ENCODE measurements at places on chromosomes 11 and 22.

DNA sequence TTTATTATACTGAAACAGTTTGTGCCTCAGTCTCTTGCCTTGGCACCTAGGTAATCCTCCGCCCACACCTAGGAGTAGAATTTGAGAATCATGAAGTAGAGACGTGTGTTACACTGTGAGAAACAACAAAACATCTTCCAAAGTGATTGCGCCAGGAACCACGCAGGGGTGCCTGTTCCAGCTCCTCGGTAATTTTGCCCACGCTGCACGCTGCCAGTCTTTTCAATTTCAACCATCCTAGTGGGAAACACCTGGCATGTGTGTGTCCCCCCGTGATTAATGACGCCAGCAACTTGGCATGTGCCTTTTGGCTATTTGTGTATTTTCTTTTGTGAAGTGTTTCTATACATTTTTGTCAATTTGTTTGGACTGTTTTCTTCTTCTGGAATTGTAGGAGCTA is 919.1 kb downstream of the BRD1 start:
- DNase-seq = no peak

GRCh38 chr22:33325232-33326004 is 267.2 kb upstream of the SYN3 start:
- no peak for DNase-seq

- DNase-seq = no peak
Measured at GRCh38 chr22:26671317-26672059, 14.1 kb downstream of the MIAT start.

DNA sequence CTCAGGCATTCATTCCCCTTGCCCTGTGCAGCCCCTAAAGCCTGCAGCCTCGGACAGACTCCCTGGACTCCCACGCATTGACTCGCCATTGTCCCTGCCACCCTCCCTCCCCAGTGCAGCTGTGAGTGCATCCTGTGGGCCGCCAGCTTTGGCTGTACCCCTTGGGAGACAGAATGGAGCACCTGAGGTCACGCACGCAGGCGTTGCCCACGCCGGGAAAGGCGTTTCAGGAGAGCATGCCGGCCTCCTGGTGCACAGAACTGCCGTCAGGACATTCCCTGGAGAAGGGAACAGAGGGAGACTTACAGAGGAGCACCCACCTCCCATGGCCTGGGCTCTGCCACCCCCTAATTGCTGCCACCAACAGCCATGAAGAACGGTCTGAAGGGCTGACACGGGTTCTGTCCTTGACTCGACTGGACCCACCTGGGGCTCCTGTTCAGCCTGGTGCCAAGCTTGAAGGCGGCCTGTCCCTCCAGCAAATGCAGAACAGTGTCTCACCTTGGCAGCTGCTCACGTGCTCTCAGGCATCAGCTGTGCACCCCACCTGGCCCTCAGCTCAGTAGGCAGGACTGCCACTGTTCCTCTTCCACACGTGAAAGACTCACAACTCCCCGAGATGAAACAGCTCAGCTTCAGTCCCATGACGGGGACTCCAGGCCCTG is 503.8 kb downstream of the BRD1 start:
- no peak for DNase-seq

DNA sequence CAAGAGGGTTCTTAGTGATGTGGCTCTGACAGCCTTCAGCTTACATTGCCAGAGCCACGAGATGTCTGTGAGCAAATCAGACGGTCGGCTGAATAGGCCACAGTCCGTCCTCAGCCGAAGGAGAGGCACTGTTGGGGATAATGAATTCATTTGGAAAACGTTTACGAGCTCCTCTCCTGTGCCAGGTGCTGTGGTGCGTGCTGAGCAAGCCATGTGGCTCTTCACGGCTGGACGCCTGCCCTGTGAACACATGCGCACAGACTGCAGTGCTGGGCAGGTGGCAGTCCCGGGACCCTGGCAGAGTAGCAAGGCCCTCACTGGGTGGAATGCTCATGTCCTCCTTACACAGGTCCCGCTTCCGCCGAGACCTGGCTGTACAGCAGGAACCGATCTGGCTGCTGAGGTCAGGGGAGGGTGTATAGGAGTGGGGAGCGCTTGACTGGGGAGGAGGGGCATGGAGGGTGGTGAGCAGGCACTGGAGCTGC is 6.8 kb downstream of the TBC1D22A start:
- DNase-seq = no peak

GRCh38 chr22:32583074-32583682 is 108.6 kb downstream of the FBXO7 start:
- no peak for DNase-seq

Data from H1 (cell line).